Right lung (tissue), 10 donors: ENCODE measurements at places on chromosomes 12 and 14. TPM values are rescaled to one million over a fixed set of nuclear protein-coding genes. Genes with fewer than 3 reads are reported as not detected.

IGFBP6 gene
- 20.6 TPM for polyA plus RNA-seq

TMEM120B gene
- 6.8 TPM for polyA plus RNA-seq

GPR137C gene
- polyA plus RNA-seq, result 8.0 TPM

LRRIQ1 gene
- 8.7 TPM for polyA plus RNA-seq

CIROP gene
- polyA plus RNA-seq, result not detected

MAP3K9 gene
- 3.6 TPM for polyA plus RNA-seq

BCL2L14 gene
- 0.56 TPM for polyA plus RNA-seq

GSG1 gene
- 0.49 TPM for polyA plus RNA-seq

GYS2 gene
- 0.14 TPM for polyA plus RNA-seq

KRT2 gene
- not detected for polyA plus RNA-seq
